ENCODE measurements at places on chromosomes 1 and 21. TPM values are rescaled to one million over a fixed set of nuclear protein-coding genes. Genes with fewer than 3 reads are reported as not detected.

C1orf115 gene
- total RNA-seq = 28.2 TPM

RAP1GAP gene
- total RNA-seq = not detected

LCE3D gene
- total RNA-seq = not detected

HSPA13 gene
- 49.6 TPM for total RNA-seq

MATN1 gene
- under 0.01 TPM for total RNA-seq

LCE1A gene
- not detected for total RNA-seq

B3GALT2 gene
- 0.67 TPM for total RNA-seq

KANK4 gene
- total RNA-seq = not detected

SPEN gene
- 34.6 TPM for total RNA-seq

CELA3B gene
- not detected for total RNA-seq

MCOLN3 gene
- under 0.01 TPM for total RNA-seq

NUDT4B gene
- total RNA-seq = 131 TPM

SNX27 gene
- 17.9 TPM for total RNA-seq

OR2T29 gene
- total RNA-seq = not detected

WRAP73 gene
- 14.7 TPM for total RNA-seq

SPRR4 gene
- not detected for total RNA-seq

PRAMEF10 gene
- not detected for total RNA-seq

EDARADD gene
- total RNA-seq = not detected

TMEM52 gene
- 0.65 TPM for total RNA-seq

GOLPH3L gene
- total RNA-seq = 24.2 TPM

TAS1R1 gene
- not detected for total RNA-seq

FAM72D gene
- 0.65 TPM for total RNA-seq

RSBN1 gene
- total RNA-seq = 15.6 TPM

CCDC185 gene
- total RNA-seq = not detected

DNAJC28 gene
- 2.4 TPM for total RNA-seq

RGL1 gene
- total RNA-seq = 34.6 TPM

MR1 gene
- total RNA-seq = 2.3 TPM

FNDC5 gene
- 0.33 TPM for total RNA-seq

MFAP2 gene
- total RNA-seq = 26.2 TPM

OPTC gene
- not detected for total RNA-seq

DYRK3 gene
- 19.0 TPM for total RNA-seq

TNFRSF25 gene
- 18.9 TPM for total RNA-seq

TP53BP2 gene
- total RNA-seq = 26.8 TPM

RNU1-2 gene
- under 0.01 TPM for total RNA-seq

OR2M3 gene
- not detected for total RNA-seq

LMOD1 gene
- under 0.01 TPM for total RNA-seq

BATF3 gene
- total RNA-seq = 1.2 TPM

PDZK1IP1 gene
- total RNA-seq = not detected

LPAR3 gene
- total RNA-seq = not detected

ITLN2 gene
- not detected for total RNA-seq

MIXL1 gene
- total RNA-seq = not detected

TTC34 gene
- total RNA-seq = 0.10 TPM

PDZK1 gene
- 0.33 TPM for total RNA-seq

RIIAD1 gene
- total RNA-seq = not detected
